H9 (cell line): ENCODE measurements at places on chromosomes 13 and 19. TPM values are rescaled to one million over a fixed set of nuclear protein-coding genes. Genes with fewer than 3 reads are reported as not detected.
A peak's percentile ranks its signal among the peaks of the same experiment; 100 is the strongest.

GRCh38 chr13:73610799-73611592 is 523.2 kb downstream of the KLF12 start:
- no peaks in the 10 kb centered on the region for H3K27me3 ChIP-seq
- H3K4me3 ChIP-seq: no peak overlapping the region
- DNase-seq: no peak
- H3K4me1 ChIP-seq: no peaks in the 10 kb centered on the region
- H3K27ac ChIP-seq: no peak overlapping the region
- H3K36me3 ChIP-seq: no peaks in the 10 kb centered on the region

- H3K4me3 ChIP-seq: no peak overlapping the region; the same call in 2 of the 3 replicates
- no peaks in the 10 kb centered on the region; the same call in 2 of the 3 replicates for H3K36me3 ChIP-seq
- H3K4me1 ChIP-seq: 0 out of 2 replicates have a peak, but pooled peaks cover 3% of the 10 kb centered on the region
- H3K27ac ChIP-seq: no peak overlapping the region
- DNase-seq: no peak
- H3K27me3 ChIP-seq: peaks cover 2% of the 10 kb centered on the region; the same call in 1 of the 2 replicates
Measured at GRCh38 chr19:50706387-50706786, 13.2 kb downstream of the SHANK1 start.

GRCh38 chr13:45770886-45771285 is 68.8 kb downstream of the CBY2 start:
- no peak for DNase-seq
- peaks cover 26% of the 10 kb centered on the region; the same call in 1 of the 2 replicates for H3K4me1 ChIP-seq
- no peak overlapping the region for H3K27ac ChIP-seq

- H3K27me3 ChIP-seq: no peaks in the 10 kb centered on the region
- H3K27ac ChIP-seq: no peak overlapping the region
- no peaks in the 10 kb centered on the region for H3K36me3 ChIP-seq
- no peak for DNase-seq
- no peak overlapping the region for H3K4me3 ChIP-seq
Measured at GRCh38 chr13:71659404-71659803, 207.6 kb downstream of the DACH1 start.

GRCh38 chr19:47065242-47065641 is 16.8 kb upstream of the TMEM160 start:
- H3K4me1 ChIP-seq: no peaks in the 10 kb centered on the region
- no peaks in the 10 kb centered on the region for H3K27me3 ChIP-seq
- H3K4me3 ChIP-seq: no peak overlapping the region
- DNase-seq: no peak
- H3K27ac ChIP-seq: no peak overlapping the region

GRCh38 chr13:34462843-34463242 is 479.2 kb upstream of the NBEA start:
- no peak for DNase-seq
- H3K27ac ChIP-seq: no peak overlapping the region
- H3K36me3 ChIP-seq: no peaks in the 10 kb centered on the region

- no peaks in the 10 kb centered on the region for H3K27me3 ChIP-seq
- DNase-seq: no peak
- no peaks in the 10 kb centered on the region for H3K36me3 ChIP-seq
Measured at GRCh38 chr13:114063545-114064449, 68.6 kb downstream of the RASA3 start.

DNA sequence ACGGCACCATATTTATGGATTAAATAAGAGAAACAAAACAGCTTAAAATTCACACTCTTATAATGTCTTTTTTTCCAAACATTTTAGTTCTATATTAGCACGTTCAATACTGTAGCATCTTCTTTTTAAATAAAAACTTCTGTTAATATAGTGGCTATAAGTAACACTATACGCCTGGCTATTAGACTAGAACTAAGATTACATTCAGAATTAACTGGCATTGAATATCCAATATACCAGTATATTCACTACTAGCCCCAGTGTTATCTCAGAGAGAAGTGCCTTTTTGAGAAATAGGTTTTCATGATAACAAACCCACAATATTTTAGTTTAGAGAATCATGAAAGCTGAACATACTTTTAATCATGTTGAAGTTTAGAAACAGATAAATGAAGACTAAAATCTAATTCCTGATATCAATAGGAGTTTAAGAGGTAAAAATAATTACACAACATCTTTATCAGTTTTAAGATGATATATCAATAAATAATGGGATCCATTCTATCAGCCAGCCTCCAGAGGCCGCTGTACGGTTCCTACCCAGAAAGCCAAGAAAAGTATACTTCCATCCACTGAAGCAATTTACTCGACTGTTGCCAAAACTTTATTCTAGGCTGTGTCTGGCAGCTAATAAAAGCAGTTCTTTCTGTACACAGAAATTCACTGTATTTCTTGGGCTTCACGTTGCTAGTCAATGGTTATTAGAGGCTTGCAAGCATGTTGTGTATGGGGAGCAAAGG is 1113.4 kb upstream of the MIR17HG start:
- no peak for DNase-seq
- H3K4me1 ChIP-seq: no peaks in the 10 kb centered on the region
- peaks cover 13% of the 10 kb centered on the region for H3K36me3 ChIP-seq
- no peak overlapping the region for H3K27ac ChIP-seq

- H3K27ac ChIP-seq: no peak overlapping the region
- DNase-seq: no peak
- H3K27me3 ChIP-seq: no peaks in the 10 kb centered on the region
- no peaks in the 10 kb centered on the region for H3K4me1 ChIP-seq
Measured at GRCh38 chr13:88979465-88980175, 1308.4 kb downstream of the SLITRK5 start.

DNA sequence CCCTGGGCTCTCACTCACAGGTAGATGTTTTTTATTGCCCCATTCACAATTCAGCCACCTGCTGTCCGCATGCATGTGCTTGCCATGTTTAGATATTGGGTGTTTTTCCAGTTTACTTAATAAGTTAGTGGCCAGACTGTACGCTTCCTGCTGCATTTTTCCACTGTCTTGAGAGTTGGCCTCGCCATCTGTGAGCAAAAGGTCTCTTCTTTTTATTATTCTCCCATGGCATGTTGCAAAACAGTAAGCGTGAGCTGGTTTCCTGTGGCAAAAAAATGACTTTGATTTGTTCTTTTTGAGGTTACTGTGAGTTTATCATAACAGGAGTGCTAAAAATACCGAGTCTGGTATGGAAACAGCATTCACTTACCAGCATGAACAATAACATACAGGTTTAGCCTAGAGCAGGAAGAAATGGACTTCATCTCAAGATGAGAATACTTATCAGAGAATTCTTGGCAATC is 46.0 kb downstream of the SAE1 start:
- H3K27ac ChIP-seq: no peak overlapping the region
- no peaks in the 10 kb centered on the region for H3K4me1 ChIP-seq
- H3K27me3 ChIP-seq: no peaks in the 10 kb centered on the region
- peaks cover 19% of the 10 kb centered on the region; the same call in 2 of the 3 replicates for H3K36me3 ChIP-seq
- DNase-seq: no peak
- H3K4me3 ChIP-seq: no peak overlapping the region

DNA sequence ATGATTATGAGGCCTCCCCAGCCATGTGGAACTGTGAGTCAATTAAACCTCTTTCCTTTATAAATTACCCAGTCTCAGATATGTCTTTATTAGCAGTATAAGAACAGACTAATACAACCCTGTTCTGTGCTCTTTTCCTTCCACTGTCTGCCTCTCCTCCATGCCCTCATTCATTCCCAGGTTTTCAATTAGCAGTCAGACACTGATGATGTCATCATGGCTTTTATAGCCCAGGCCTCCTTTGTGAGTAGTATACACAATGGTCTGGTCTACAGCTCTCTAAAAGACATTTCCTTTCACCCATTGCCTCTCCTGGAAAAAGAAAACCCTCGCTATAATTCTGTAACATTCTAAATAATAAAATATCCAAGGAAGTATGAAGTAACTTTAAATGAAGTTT is 25.5 kb downstream of the FGF14 start:
- no peaks in the 10 kb centered on the region for H3K27me3 ChIP-seq
- H3K4me3 ChIP-seq: no peak overlapping the region
- H3K27ac ChIP-seq: no peak overlapping the region
- H3K36me3 ChIP-seq: no peaks in the 10 kb centered on the region
- DNase-seq: no peak
- no peaks in the 10 kb centered on the region for H3K4me1 ChIP-seq

DNA sequence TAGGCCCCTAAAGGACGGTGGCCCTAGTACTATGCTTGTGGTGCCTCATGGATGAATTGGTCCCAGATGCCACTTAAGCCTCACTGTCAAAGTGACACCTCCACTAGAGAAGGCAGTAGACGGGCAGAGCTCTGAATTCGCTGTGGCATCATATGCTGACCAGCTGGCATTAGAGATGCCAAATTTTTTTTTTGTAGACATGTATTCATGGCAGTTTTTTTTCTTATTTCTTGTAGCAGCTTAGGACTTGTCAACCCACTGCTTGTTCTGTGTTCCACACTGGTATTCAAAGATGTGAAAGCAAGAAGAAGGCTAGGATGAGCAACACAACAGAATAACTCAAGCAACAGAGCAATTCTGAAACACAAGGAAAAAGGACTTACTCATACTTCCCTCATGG is 212.5 kb downstream of the DLEU7 start:
- no peaks in the 10 kb centered on the region for H3K27me3 ChIP-seq
- DNase-seq: no peak
- no peak overlapping the region for H3K27ac ChIP-seq
- H3K4me1 ChIP-seq: no peaks in the 10 kb centered on the region
- no peaks in the 10 kb centered on the region for H3K36me3 ChIP-seq
- no peak overlapping the region for H3K4me3 ChIP-seq

GRCh38 chr13:80022146-80022545 is 318.8 kb downstream of the SPRY2 start:
- H3K27ac ChIP-seq: no peak overlapping the region
- H3K27me3 ChIP-seq: no peaks in the 10 kb centered on the region
- H3K4me1 ChIP-seq: no peaks in the 10 kb centered on the region; the same call in 1 of the 2 replicates
- DNase-seq: no peak

DNA sequence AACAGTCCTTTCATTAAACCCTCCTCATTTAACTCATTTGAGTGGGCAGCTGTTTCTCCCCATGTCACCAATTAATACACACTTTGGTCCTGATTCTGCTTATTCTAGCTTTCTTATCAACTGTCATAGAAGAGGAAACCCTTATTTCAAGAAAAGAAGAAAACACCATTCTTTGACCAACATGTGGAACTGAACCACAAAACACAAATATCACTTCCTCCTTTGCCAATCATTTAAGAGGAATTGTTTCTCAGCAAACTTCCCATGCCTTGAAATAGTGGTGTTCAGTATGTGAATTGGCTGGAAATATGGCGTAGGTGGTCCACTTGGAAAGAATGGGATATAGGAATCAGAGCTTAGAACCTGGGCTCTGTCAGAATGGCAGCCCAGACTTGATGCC is 20.4 kb downstream of the MBD3L2B start:
- no peak overlapping the region for H3K4me3 ChIP-seq
- no peak overlapping the region for H3K27ac ChIP-seq
- H3K4me1 ChIP-seq: no peaks in the 10 kb centered on the region
- no peak for DNase-seq

DNA sequence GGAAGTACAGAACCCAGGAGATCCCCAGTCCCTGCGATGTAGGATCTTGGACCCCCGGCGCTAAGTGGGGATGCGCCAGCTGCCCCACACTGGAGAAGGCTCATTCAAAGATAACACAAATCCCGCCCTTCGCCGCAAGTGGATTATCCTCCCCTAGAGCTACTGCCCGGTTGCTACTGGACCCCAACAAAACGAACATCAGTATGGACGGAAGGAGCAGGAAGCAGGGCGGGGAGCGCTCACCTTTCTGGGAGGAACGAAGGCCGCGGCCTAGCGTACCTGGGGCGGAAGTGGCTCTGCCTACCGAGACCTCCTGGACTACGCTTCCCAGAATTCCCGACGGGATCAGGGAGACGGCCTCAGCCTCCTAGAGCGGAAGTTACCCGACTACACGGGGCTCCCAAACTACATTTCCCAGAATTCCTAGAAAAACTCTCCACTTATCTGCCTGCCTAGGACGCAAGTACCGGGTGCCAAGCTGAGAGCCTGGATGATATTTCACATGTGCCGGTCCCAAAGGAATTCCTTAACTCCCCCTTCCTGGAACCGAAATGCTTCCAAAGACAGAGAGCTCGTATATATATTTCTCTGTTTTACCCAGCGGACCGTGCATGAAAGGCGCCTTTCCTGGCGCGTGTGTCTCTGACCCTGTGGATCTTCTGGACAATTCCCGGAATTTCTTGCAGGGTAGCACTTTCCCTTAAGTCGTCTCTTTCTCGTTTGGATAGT is at the start of gene ZNF112:
Gene ZNF112 (minus strand): TSS at position 298 of the 729 bp plus-strand sequence. CDS start 16,141 bp downstream, outside the sequence.
- H3K4me3 ChIP-seq: peak within 1 kb of the TSS; percentile 93
- peak; percentile 96 for DNase-seq
- no peaks in the 10 kb centered on the region for H3K27me3 ChIP-seq
- H3K27ac ChIP-seq: no peak within 1 kb of the TSS
- H3K36me3 ChIP-seq: peaks cover 11% of the 10 kb centered on the region

ACP7 gene
- 0.15 and 0.18 TPM in 2 replicates for total RNA-seq

TNNT1 gene
- 124 and 127 TPM in 2 replicates for total RNA-seq

KIR2DL3 gene
- not detected in 2 replicates for total RNA-seq

KCNN4 gene
- 0.26 TPM in 1 of 2 replicates, not detected in the other for total RNA-seq

DCLK1 gene
- total RNA-seq: 35.8 and 36.2 TPM in 2 replicates

CYP4F2 gene
- total RNA-seq: not detected in 2 replicates

COMP gene
- 0.15 TPM in 1 of 2 replicates, not detected in the other for total RNA-seq

PTH2 gene
- 0.92 and 0.96 TPM in 2 replicates for total RNA-seq

CYP4F8 gene
- not detected in 2 replicates for total RNA-seq

ATP1A3 gene
- 11.6 and 12.0 TPM in 2 replicates for total RNA-seq

OSCAR gene
- 0.24 and 0.53 TPM in 2 replicates for total RNA-seq

ZNF582 gene
- total RNA-seq: 4.4 and 5.5 TPM in 2 replicates

LMTK3 gene
- 14.4 and 15.2 TPM in 2 replicates for total RNA-seq

SCAMP4 gene
- total RNA-seq: 65.0 and 69.0 TPM in 2 replicates
